Erythroblast (primary cell): ENCODE measurements at places on chromosomes 16 and 17.

DNA sequence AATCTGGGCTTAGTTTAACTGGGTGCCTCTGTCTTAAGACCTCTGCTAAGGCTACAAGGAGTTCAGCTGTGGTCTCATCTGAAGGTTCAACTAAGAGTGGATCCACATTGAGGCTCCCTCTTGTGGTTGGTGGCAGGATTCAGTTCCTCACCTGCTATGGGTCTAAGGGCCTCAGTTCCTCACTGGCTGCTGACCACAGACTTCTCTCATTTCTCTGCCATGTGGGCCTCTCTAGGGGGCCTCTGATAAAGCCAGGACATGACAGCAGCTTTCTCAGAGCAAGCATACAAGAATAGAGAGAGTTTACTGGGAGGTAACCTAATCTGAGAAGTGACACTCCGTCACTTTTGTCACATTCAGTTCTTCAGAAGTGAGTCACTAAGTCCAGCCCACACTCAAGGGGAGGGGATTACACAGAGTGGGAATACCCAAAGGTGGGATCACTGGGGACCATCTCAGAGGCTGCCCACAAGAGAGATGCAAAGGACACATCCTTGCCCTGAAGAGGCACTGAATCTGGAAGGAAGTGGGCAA is 19.2 kb upstream of the ABAT start:
- peak; percentile 69 for DNase-seq

- DNase-seq: no peak
Measured at GRCh38 chr17:35164716-35165115, 17.1 kb downstream of the UNC45B start.

- DNase-seq: no peak
Measured at GRCh38 chr16:24652209-24652712, 77.2 kb upstream of the TNRC6A start.

- DNase-seq: no peak
Measured at GRCh38 chr17:49734515-49735490, 27.0 kb upstream of the SLC35B1 start.

DNA sequence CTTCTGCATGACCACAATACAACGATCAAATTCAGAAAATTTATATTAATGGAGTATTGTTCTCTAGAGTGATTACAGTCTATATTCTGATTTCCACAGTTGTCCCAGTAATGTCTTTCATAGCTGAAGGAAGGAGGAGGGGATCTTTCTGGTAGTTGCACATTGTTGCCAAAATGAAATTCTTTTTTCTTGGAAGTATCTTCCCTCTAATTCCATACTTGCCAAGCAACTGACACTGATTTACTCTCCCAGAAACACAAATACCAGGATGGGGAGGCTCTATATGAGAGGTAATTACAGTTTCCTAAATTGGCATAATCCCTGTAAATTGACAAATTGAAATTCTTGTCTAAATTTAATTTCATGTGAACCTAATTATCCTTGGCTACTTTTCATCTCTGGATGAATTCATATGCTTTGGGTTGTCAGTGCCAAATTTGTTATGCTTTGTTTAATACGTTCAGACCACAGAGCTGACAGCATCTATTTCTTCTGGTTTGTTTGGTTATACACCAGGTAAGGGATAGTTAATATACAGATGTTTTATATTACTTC is 30.0 kb downstream of the NOL11 start:
- no peak for DNase-seq

GRCh38 chr16:19346335-19346922 is 60.9 kb downstream of the CLEC19A start:
- no peak for DNase-seq

- peak; percentile 26 for DNase-seq
Measured at GRCh38 chr16:75695708-75696107, 5.6 kb downstream of the DUXB start.

GRCh38 chr17:50331085-50331791 is 14.7 kb upstream of the XYLT2 start:
- DNase-seq: no peak

DNA sequence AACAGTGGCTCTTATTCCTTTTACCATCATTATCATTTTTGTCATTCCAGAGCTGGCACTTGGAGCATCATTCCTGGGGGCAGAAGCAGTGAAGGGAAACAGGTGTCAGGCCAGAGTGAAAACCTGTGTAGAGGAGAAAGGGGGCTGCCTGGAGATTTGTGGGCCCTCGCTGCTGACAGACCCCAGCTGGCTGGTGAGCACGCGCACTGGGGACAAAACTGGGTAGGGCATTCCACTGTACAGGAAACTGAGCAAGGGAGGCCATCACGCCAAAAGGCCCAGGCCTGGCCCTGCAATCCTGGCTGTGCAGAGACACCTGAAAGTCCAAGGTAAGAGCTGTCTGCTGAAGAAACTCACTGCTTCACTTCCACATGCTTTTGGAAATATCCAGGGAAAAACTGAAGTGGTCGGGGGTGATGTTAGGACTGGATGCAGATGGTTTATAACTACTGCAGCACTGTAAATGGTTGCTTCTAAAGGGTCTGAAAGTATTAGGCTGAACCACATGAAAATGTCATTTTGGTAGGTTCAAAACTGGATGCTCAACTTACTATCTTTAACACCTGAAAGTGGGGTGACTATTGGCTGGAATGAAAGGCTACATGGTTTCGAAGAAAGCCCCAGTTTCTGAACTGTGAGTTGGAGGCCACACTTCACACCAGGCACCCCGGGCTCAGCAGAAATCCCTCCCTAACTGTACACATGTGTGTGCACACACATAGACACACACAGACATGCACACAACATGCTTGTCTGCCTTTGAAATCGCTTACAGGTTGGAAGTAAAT is 225.0 kb downstream of the C16orf78 start:
- DNase-seq: no peak

- DNase-seq: no peak
Measured at GRCh38 chr17:37116671-37117185, 168.0 kb downstream of the AATF start.
